Stimulated activated CD4-positive, alpha-beta T cell treated with anti-CD3 and anti-CD28 coated beads, Interleukin-1b, Interleukin-23, amount 100 ng/mL, for 24 hours (primary cell): ENCODE measurements at places on chromosomes 12 and 14.

- DNase-seq, result no peak
Measured at GRCh38 chr12:49942921-49943624, 7.5 kb upstream of the AQP2 start.

- no peak for DNase-seq
Measured at GRCh38 chr12:45671254-45671653, 58.3 kb upstream of the ARID2 start.

GRCh38 chr12:14999021-14999694, 26.3 kb downstream of the PDE6H start:
- DNase-seq, result no peak

DNA sequence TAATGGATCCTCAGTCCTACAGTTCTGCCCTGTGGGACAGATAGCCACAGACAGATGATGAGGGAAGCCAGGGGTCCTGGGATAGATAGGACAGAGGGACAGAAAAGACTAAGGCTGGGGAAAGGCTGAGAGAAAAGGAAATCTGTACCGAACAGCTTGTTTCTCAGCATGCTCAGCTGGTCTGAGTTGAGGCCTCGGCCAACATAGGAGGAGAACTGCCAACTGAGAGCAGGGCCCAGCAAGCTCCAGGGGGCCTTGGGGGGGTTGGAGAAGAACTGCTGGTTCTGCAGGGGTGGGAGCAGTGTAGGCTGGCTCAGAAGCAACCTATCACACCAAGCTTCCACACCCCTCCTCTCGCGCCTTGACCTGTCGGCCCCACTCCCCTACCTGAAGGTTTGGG, 10.1 kb downstream of the IL23A start:
- no peak for DNase-seq

DNA sequence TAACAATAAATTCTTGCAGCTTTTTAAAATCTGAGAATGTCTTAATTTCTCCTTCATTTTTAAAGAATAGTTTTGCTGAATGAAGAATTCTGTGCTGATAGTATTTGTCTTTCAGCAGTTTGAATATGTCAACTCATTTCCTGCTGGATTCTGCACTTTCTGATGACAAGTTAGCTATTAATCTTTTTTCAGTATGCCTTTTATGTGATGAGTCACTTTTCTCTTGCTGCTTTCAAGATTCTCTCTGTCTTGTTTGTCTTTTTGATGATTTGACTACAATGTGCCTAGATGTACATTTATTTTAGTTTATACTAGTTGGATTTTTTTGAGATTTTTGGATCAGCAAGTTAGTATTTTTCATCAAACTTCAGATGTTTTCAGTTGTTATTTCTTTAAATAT, 87.9 kb upstream of the AVPR1A start:
- DNase-seq, result no peak

- no peak for DNase-seq
Measured at GRCh38 chr12:79547735-79548609, 142.8 kb downstream of the PAWR start.

GRCh38 chr12:123671876-123672275, 963 bp downstream of the TCTN2 start:
- no peak for DNase-seq

GRCh38 chr12:62750941-62751809, 183.8 kb downstream of the PPM1H start:
- DNase-seq, result no peak

DNA sequence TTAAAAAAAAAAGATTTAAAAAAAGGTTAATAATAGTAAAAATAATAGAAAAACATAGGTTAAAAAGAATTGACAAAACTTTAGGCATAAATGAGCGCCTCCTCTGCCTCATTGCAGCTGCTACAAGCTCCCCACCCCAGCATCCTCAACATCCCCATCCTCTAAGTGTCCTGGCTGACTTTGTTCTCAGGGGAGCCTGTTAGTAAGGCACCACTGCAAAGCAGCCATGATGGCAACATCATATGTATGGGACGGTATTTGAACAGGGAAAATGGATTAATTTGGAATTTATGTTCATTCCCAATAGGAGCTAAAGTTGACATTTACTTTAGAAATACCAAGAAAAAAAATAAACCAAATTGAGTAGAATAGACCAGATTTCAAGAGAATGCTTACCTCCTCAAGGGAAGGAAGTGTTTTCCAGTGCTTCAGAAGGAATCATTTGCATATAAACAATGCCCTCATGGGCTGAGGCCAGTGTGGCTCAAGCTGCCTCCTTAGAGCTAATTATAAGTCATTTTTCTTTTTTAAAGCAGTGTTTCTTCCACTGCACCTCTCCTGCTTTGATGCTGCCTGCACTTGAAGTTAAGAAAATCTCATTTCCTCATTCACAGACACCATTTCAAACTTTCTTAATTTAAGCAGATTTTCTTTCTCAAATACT, 59.6 kb downstream of the DACT1 start:
- no peak for DNase-seq
